Spinal cord (tissue), 10 donors: ENCODE measurements at places on chromosomes 1 and 21.

DNA sequence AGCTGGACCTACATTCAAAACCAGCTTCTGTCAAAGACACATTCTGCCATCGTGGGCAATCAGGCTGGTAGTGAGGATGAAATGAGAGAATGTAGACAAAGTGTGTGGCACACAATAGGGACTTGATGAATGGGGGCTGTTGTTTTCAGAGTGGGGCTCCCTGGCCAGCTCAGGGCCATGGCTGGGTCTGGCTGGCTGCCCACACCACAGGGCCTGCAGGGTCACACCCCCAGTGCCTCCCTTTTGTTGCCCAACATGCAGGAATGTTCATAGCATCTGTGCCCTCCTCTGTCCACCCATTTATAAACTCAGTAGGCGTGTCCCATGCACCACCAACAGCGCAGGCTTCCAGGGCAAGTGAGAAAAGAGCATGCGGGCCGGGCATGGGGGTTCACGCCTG lies 20.8 kb upstream of the ECE1 start:
- no peaks in the 10 kb centered on the region for H3K27me3 ChIP-seq
- peak overlapping the region; percentile 86 for H3K27ac ChIP-seq

- H3K4me3 ChIP-seq: peak overlapping the region; percentile 99
- no peak for DNase-seq
- peaks cover 20% of the 10 kb centered on the region for H3K36me3 ChIP-seq
- H3K27ac ChIP-seq: peak overlapping the region; percentile 90
- peaks cover 25% of the 10 kb centered on the region for H3K4me1 ChIP-seq
Observed at GRCh38 chr1:28582248-28582615, 9.8 kb upstream of the RAB42 start.

DNA sequence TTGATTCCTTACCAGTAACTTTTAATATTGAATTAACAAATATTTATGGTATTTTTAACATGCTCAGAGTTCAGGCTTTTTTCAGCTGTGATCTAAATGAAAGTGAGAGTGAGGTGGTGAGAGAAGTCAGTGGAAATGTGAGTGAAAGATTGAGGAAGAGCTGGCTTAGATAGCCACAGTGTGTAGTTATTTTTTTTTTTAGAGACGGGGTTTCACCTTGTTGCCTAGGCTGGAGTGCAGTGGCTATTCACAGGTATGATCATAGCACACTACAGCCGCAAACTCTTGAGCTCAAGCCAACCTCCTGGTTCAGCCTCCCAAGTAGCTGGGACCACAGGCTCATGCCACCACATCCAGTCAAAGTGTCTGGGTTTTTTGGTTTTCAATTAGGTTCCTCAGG lies 10.9 kb downstream of the RNF11 start:
- no peak overlapping the region for H3K4me3 ChIP-seq
- H3K27me3 ChIP-seq: no peaks in the 10 kb centered on the region
- H3K4me1 ChIP-seq: no peaks in the 10 kb centered on the region
- no peak overlapping the region for H3K27ac ChIP-seq

GRCh38 chr1:200211157-200211556 lies 183.6 kb downstream of the NR5A2 start:
- H3K36me3 ChIP-seq: no peaks in the 10 kb centered on the region
- H3K4me1 ChIP-seq: no peaks in the 10 kb centered on the region
- H3K27me3 ChIP-seq: no peaks in the 10 kb centered on the region
- DNase-seq: no peak
- no peak overlapping the region for H3K27ac ChIP-seq

- no peak overlapping the region for H3K27ac ChIP-seq
- no peaks in the 10 kb centered on the region for H3K27me3 ChIP-seq
- H3K4me1 ChIP-seq: no peaks in the 10 kb centered on the region
- H3K4me3 ChIP-seq: no peak overlapping the region
Observed at GRCh38 chr1:100009458-100009857, 39.7 kb downstream of the SLC35A3 start.

GRCh38 chr1:162168261-162168660 lies 98.8 kb downstream of the NOS1AP start:
- H3K27ac ChIP-seq: peak overlapping the region; percentile 57
- DNase-seq: no peak
- H3K27me3 ChIP-seq: no peaks in the 10 kb centered on the region
- peaks cover 27% of the 10 kb centered on the region for H3K4me1 ChIP-seq

GRCh38 chr1:89900791-89901708 lies 80.2 kb downstream of the LRRC8D start:
- no peaks in the 10 kb centered on the region for H3K36me3 ChIP-seq
- H3K27ac ChIP-seq: no peak overlapping the region
- peaks cover 7% of the 10 kb centered on the region for H3K4me1 ChIP-seq
- H3K27me3 ChIP-seq: no peaks in the 10 kb centered on the region
- H3K4me3 ChIP-seq: no peak overlapping the region

- no peak for DNase-seq
- no peaks in the 10 kb centered on the region for H3K36me3 ChIP-seq
- H3K27ac ChIP-seq: no peak overlapping the region
- H3K4me1 ChIP-seq: peaks cover 7% of the 10 kb centered on the region
- H3K4me3 ChIP-seq: no peak overlapping the region
Observed at GRCh38 chr1:14765773-14766172, 167.3 kb downstream of the KAZN start.

DNA sequence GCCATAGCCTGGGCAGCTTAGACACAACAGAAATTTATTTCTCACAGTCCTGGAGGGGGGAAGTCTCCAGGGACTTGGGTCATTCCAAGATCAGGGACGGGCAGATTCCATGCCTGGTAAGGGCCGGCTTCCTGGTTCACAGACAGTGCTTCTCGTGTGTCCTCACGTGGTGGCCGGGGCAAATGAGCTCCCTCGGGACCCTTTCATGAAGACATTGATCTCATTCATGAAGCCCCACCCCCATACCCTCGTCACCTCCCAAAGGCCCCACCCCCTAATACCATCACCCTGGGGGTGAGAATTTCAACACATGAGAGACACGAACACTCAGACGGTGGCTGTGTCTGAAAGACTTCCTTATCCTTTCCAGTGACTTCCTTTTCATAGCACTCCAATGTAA lies 51.5 kb downstream of the ACOT7 start:
- H3K27ac ChIP-seq: no peak overlapping the region
- DNase-seq: no peak
- H3K4me1 ChIP-seq: peaks cover 40% of the 10 kb centered on the region
- H3K36me3 ChIP-seq: peaks cover 52% of the 10 kb centered on the region
- no peaks in the 10 kb centered on the region for H3K27me3 ChIP-seq

DNA sequence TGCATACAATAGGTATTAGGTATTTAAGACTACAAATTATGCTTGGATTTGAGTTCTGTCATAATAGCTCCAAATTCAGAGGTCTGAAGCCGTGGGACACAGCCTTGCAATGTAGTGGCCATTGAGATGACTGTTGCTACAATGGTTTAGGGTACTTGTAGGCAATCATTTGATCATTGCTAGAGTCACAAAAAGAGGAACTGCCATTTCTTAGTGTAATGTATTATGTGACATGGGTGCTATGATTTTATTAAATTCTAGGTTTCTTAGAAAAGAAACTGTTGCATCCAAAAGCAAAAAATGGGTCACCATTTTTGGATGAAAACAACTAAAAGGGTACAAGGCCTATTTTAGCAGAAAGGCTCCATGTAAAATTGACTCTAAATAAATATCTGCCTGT lies 129.9 kb upstream of the ZNF644 start:
- H3K27me3 ChIP-seq: no peaks in the 10 kb centered on the region
- no peaks in the 10 kb centered on the region for H3K4me1 ChIP-seq
- no peak overlapping the region for H3K4me3 ChIP-seq
- DNase-seq: no peak

- H3K4me3 ChIP-seq: no peak overlapping the region
- DNase-seq: no peak
- H3K36me3 ChIP-seq: peaks cover 2% of the 10 kb centered on the region
Observed at GRCh38 chr1:231705806-231706760, 79.5 kb downstream of the DISC1 start.

DNA sequence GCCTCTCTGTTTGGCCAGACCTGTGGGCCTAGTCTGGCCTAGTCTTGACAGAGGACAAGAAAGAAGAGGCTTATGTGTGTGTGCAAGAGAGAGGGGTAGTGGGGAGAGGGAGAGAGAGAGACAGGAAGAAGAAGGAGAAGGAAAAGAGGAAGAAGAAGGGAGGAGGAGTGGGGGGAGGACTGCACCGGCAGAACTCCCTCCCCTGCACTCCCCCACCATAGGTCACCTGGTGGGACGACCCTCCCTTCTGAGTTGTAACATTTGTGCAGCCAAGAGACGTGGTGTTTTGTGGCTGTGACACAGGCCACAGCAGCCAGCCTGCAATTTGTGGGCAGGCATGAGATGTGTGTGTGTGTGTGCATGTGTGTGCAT lies 4.3 kb downstream of the INAVA start:
- H3K36me3 ChIP-seq: peaks cover 43% of the 10 kb centered on the region
- H3K4me1 ChIP-seq: peaks cover 21% of the 10 kb centered on the region
- H3K4me3 ChIP-seq: no peak overlapping the region
- H3K27me3 ChIP-seq: no peaks in the 10 kb centered on the region

- H3K27ac ChIP-seq: peak overlapping the region; percentile 98
- peaks cover 38% of the 10 kb centered on the region for H3K4me1 ChIP-seq
- H3K27me3 ChIP-seq: no peaks in the 10 kb centered on the region
- DNase-seq: peak; percentile 39
- peak overlapping the region; percentile 94 for H3K4me3 ChIP-seq
- peaks cover 40% of the 10 kb centered on the region for H3K36me3 ChIP-seq
Observed at GRCh38 chr1:151058692-151059091, 730 bp downstream of the CDC42SE1 start.

DNA sequence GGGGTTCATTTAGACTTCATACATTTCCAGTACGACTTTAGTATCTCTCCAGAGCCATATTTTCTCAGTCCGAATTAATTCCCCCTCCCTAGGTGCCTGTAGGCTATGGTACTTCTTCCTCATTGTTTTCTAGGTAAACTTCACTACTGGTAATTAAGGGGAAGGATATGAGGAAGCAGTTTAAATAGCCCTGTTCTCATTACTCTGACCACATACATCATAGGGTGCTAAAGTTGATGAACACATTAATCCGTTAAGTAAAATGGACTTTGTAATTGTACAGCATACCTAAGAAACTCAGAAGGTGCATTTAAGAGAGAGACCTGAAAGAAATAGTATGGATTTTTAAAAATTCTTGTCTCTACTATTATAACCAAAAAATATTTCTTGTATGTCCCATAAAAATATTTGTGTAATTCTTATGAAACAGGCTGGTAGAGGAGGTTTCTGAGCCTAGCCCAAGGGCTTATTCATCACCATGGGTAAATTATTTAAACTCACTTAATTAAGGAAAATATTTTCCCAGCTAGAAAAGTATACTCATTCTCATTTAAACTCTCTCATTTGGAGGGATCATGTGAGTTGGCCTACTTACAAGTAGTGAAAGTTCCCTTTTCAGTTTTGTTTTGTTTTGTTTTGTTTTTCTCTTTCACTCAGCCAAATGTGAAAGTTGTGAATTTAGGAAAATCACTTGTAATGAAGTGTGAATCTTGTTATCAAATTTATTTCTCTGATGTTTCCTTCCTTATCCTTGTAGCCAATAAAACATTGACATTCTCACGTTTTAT lies 2.0 kb downstream of the PRMT6 start:
- H3K36me3 ChIP-seq: peaks cover 3% of the 10 kb centered on the region
- H3K4me1 ChIP-seq: peaks cover 9% of the 10 kb centered on the region
- H3K27ac ChIP-seq: no peak overlapping the region
- no peak for DNase-seq
- H3K4me3 ChIP-seq: peak overlapping the region; percentile 79

DNA sequence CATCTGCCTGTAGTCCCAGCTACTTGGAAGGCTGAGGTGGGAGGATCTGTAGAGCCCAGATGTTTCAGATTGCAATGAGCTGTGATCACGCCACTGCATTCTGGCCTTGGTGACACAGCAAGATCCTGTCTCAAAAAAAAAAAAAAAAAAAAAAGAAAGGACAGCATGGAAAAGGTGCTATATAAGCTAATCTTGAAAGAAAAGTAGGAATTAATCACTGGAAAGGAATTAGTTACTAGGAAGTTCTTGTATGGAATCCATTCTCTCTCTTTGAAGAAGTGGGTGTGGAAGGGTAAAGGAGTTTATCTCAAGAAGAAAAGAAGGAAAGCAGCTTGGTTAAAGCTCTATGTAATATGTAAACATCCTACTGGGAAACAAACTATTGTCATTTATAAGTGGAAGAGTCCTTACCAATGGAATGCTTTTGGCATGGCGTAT lies 339.2 kb downstream of the DPYD start:
- no peaks in the 10 kb centered on the region for H3K27me3 ChIP-seq
- H3K4me3 ChIP-seq: no peak overlapping the region
- no peaks in the 10 kb centered on the region for H3K4me1 ChIP-seq

- DNase-seq: peak; percentile 9
- H3K27me3 ChIP-seq: no peaks in the 10 kb centered on the region
Observed at GRCh38 chr1:117814856-117815797, 114.3 kb downstream of the GDAP2 start.

GRCh38 chr1:240126821-240127220 lies 35.1 kb downstream of the FMN2 start:
- H3K27ac ChIP-seq: no peak overlapping the region
- no peak for DNase-seq
- no peaks in the 10 kb centered on the region for H3K27me3 ChIP-seq

GRCh38 chr21:43611598-43612369 lies 47.5 kb downstream of the HSF2BP start:
- H3K27me3 ChIP-seq: no peaks in the 10 kb centered on the region
- H3K4me1 ChIP-seq: peaks cover 15% of the 10 kb centered on the region
- H3K4me3 ChIP-seq: no peak overlapping the region
- no peaks in the 10 kb centered on the region for H3K36me3 ChIP-seq

- DNase-seq: no peak
- H3K27me3 ChIP-seq: no peaks in the 10 kb centered on the region
- no peak overlapping the region for H3K27ac ChIP-seq
- no peak overlapping the region for H3K4me3 ChIP-seq
- H3K36me3 ChIP-seq: no peaks in the 10 kb centered on the region
Observed at GRCh38 chr1:28314547-28314941, 14.3 kb upstream of the MED18 start.

- DNase-seq: no peak
- H3K4me3 ChIP-seq: no peak overlapping the region
- no peaks in the 10 kb centered on the region for H3K27me3 ChIP-seq
- no peaks in the 10 kb centered on the region for H3K36me3 ChIP-seq
- peak overlapping the region; percentile 17 for H3K27ac ChIP-seq
Observed at GRCh38 chr1:93000751-93001175, 39.5 kb upstream of the DIPK1A start.

GRCh38 chr1:78840453-78841271 lies 165.9 kb downstream of the ADGRL4 start:
- H3K27ac ChIP-seq: peak overlapping the region; percentile 29
- H3K36me3 ChIP-seq: no peaks in the 10 kb centered on the region
- H3K4me1 ChIP-seq: peaks cover 4% of the 10 kb centered on the region
- no peaks in the 10 kb centered on the region for H3K27me3 ChIP-seq
- no peak overlapping the region for H3K4me3 ChIP-seq
- peak; percentile 35 for DNase-seq

GRCh38 chr1:151837197-151837596 lies 2.4 kb downstream of the C2CD4D start:
- no peak overlapping the region for H3K4me3 ChIP-seq
- peaks cover 27% of the 10 kb centered on the region for H3K4me1 ChIP-seq
- H3K27ac ChIP-seq: no peak overlapping the region

DNA sequence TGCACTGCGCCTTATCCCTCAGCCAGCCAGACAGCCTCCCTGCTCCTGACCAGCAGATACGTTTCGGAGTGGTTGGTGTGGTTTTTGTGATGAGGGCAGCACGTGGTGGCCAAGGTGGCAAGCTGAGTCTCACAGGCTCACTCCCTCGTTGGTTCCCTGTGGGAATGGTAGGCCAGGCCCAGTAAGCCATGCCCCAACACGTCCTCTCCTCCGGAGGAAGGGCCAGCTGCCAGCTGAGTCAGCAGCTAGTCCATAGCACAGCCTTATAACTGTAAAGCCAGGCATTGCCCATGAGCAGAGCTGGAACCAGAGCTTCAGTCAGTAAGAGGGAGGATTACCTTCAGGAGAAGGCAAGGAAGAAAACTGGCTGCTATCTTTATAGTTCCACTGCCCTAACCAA lies 29.5 kb downstream of the SZRD1 start:
- H3K36me3 ChIP-seq: peaks cover 64% of the 10 kb centered on the region
- DNase-seq: no peak
- H3K27ac ChIP-seq: no peak overlapping the region
- H3K4me1 ChIP-seq: peaks cover 24% of the 10 kb centered on the region
- H3K27me3 ChIP-seq: no peaks in the 10 kb centered on the region
- H3K4me3 ChIP-seq: no peak overlapping the region
